ENCODE measurements at places on chromosomes 16 and 17.

DNA sequence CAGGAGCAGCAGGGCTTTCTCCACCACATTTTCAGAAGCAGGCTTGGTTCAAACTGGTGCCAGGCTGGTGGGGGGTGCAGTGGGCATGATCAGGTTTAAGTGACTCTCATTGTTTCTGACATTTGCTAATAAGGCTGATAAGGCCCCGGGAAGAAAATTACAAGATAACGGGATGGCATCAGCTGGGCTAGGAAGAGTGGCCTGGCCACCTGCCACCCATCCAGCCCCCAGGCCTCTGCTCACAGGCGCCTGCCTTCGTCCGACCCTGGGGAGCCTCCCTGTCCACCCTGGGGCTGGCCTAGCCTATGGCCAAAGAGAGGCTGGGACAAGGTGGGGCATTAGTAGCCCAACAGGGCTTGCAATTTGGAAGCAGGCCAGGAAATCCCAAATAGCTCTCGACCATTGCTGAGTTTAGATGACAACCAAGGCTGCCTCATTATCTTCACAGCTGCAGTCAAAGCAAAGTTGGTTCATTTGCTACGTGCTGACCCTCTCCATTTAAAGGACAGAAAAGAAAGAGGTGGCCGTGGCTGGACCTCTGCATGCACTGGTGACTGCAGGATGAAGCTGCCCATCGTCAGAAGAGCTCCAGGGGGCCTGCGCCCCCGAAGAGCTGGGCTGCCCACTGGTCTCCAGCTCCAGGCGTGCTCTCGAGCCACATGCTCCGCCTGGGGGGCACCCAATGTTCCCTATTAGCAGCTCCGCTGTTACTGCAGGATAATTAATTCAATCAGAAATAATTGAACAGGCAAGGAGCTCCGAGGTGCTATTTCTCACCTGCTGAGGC is 44.9 kb downstream of the PEMT start:
- no peak for DNase-seq

GRCh38 chr17:59267776-59268175 is 47.5 kb downstream of the GDPD1 start:
- DNase-seq, result no peak

DNA sequence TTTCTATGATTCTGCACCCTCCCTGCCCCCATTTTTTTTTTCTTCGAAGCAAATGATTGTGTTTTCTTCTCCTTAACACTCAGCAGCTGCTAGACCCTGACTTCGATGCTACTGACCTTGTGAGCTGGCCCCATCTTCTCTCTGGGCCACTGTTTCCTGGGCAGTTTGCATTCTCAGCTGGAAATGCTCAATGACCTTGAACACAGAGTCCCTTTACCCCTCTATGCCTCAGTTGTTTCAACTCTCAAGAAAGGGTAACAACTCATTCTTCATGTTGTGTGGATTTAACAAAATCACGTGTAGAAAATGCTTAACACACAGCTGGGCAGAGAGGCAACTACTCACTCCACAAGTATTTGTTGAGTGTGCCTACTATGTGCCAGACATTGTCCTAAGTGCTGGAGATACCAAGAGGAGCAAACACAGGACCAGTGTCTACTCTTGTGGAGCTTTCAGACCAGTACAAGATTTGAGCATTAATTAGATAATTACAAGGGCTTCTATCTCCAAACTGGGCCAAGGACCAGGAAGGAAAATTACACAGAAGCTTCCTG is 66.2 kb downstream of the IQCK start:
- DNase-seq, result no peak

DNA sequence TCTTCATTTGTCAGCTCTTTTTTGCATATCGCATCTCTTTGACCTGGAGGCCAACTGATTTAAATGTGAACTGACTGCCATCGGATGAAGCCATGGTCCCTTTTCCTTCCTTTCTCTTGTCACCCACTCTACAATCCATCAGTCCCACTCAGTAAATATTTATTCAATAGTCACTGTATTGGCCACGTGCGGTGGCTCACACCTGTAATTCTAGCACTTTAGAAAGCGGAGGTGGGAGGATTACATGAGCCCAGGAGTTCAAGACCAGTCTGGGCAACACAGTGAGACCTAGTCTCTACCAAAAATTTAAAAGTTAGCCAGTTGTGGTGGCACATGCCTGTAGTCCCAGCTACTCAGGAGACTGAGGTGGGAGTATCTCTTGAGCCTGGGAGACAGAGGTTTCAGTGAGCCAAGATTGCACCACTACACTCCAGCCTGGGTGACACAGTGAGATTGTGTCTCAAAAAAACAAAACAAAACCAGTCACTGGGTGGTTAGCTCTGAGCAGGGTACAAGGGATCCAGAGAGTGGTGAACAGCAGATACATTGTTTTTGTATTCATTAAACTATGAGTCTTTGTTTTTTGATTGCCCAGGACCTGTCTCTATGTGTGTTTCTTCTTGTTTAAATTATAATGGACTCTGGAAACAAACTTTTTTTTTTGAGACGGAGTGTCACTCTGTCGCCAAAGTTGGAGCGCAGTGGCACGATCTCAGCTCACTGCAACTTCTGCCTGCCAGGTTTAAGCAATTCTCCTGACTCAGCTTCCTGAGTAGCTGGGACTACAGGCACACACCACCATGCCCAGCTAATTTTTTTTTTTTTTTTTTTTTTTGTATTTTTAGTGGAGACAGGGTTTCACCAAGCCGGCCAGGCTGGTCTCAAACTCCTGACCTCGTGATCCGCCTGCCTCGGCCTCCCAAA is 6.9 kb downstream of the PHAF1 start:
- DNase-seq, result no peak

GRCh38 chr16:65068151-65068740 is 53.6 kb downstream of the CDH11 start:
- DNase-seq, result no peak

DNA sequence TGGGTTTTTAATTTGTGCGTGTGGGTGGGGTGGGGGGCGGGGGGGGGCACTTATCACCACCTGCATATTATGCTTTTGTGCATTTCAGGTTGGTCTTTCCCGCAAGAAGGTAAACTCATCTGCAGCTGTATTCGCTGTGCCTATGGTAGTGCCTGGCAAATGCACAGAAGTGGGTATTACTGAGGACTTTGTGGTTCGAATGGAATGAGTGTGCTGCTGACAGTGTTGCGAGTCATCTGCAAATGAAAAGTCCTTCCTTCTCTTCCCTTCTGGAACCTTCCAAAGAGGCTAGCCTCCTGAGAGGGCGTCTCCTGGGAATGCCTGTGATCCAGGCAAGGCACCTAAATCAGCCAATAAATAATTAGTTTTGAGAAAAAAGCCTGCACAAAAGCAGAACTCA is 532.9 kb downstream of the MAF start:
- DNase-seq, result no peak

DNA sequence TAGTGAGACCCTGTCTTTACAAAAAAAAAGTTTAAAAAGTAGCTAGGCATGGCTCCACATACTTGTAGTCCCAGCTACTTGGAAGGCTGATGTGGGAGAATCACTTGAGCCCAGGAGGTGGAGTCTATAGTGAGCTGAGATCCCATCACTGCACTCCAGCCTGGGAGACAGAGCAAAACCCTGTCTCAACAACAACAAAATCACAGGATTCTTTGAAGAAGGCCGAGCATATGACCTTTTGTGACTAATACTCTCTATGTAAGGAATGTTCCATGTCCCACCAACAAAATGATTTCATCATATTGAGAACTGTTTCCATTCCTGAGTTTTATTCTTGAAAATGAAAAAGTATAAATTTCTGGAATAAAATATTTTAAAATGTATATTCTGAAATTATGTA is 58.9 kb upstream of the EFCAB3 start:
- no peak for DNase-seq

DNA sequence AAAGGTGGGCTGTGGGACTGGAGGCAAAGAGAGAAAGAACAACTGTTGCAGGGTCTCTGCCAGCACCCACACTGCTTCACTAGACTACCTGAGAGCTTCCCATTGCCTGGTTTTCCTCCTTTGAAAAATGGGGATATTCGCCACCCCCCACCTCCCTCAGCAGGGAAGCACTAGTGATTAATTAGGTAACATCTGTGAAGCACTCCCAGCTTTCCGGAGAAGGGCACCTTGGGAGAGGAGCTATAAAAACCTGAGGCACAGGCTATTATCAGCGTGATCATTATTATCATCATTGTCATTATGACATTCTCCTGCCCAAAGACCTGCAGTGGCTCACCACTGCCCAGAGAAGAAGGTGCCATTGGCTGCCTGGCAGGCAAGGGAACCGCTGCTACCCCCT is 83.5 kb downstream of the XYLT1 start:
- DNase-seq, result no peak

DNA sequence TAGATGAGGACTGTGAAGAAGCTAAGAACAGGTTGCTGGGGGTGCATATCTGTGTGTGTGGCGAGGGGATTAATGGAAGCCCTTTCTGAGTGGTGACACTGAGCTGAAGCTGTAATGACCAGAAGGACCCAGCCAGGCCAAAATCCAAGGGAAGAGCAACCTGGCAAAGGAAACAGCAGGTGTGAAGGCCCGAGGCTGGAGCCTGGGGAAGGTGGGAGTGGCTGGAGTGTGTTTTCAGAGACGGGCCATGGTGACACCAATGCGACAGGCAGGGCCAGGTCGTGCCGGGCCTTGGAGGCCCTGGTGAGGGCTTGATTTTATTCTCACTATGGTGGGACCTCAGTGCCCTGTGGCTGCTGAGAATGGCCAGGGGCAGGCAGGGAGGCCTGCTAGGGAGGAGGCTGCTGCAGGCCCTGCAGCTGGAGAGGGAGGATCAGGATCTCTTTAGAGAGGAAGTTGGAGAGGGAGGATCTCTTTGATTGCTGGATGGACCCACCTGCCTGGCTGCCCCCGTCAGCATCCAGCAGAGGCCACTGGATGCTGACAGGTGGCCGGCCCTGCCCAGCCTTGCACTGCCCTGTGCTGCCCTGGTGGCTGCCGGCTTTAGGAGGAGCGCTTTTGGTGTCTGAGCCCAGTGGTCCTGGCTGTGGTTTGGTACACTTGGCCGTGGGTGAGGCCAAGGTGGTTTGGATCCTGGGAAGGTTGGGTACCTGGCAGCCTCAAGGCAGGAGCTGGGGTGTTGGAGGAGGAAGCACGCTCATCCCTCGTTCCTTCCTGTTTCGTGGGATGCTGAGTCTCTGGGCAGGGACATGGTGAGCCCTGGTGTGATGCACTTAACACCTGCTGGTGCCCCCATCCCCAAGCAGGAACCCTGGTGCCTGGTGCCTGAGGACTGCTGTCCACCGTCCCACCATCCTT is 188.3 kb downstream of the SEC14L1 start:
- DNase-seq, result no peak

GRCh38 chr17:37671028-37671823 is 28.0 kb upstream of the DDX52 start:
- DNase-seq, result no peak

GRCh38 chr16:54102888-54103866 is 183.4 kb downstream of the IRX3 start:
- no peak for DNase-seq

GRCh38 chr17:61634942-61635538 is 44.0 kb upstream of the NACA2 start:
- no peak for DNase-seq

DNA sequence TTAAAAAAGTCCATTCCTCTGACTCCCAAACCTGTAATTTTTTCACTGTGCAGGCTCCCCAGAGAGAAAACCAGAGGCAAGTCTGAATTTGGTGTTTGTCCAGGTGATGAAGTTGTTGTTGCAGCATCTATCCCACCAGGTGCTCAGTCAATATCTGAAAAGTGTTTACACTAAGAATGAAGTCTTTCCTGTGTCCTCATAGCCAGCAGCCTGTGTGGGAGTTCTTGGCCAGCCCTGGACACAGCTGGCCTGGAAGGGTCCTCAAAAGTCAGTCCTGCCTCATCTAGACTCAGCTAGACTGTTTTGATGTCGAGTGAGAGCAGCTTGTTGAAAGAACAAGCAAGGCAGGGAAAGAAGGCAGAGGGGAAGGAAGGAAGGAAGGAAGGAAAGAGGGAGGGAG is 3.3 kb upstream of the PMP22 start:
- DNase-seq, result no peak

GRCh38 chr17:46180892-46181274 is 12.3 kb downstream of the KANSL1 start:
- DNase-seq, result no peak

DNA sequence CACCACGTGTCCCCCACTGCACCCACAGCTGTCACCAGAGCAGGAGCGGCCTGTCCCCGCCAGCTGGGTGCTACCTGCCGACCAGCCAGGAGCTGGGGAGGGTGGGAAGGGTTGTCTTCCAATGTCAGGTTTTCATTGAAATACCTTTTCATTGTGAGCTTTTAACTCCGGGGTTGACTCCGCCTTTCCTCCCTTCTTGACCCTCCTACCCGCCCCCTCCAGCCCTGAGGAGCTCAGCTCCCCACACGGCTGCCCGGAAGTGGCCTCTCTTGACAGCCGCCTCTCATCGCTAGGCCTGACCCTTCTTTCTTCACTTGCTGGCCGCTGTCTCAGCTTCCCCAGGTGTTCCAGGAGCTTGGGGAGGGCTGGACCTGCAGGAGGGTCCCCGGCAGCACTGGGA is 21.2 kb upstream of the GNG13 start:
- DNase-seq, result no peak

All from activated CD4-positive, CD25-positive, alpha-beta regulatory T cell treated with anti-CD3 and anti-CD28 coated beads, Interleukin-2, amount 50 U/mL, for 16 hours (primary cell).